ENCODE measurements at places on chromosomes 16 and 17.

- no peak for DNase-seq
Measured at GRCh38 chr16:50736448-50736847, 5.4 kb upstream of the CYLD start.

- no peak for DNase-seq
Measured at GRCh38 chr16:26413780-26414179, 652.9 kb upstream of the C16orf82 start.

DNA sequence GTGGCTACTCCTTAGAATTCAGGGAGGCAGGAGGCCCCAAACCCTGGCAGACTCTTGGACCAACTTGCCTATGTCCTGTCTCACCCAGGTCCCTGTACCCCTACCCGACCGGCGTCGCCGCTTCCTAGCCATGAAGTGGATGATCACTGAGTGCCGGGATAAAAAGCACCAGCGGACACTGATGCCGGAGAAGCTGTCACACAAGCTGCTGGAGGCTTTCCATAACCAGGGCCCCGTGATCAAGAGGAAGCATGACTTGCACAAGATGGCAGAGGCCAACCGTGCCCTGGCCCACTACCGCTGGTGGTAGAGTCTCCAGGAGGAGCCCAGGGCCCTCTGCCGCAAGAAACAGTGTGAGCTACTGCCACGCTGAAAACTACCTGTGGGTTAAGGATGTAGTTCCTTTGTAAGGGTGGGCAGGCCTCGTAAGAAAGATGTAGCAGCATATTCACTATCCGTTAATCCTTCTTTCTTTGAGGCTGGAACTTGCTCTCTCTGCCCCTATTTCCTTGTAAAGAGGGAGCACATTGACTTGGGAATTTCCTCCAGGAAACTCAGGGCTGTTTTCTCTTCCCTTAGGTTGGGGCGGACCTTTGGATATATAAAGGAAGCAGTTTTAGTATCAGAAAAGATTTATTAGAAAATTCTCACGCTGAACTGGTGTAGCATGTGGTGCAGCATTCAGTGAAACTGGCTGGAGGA, 4.1 kb downstream of the MRPS7 start:
- DNase-seq: no peak

DNA sequence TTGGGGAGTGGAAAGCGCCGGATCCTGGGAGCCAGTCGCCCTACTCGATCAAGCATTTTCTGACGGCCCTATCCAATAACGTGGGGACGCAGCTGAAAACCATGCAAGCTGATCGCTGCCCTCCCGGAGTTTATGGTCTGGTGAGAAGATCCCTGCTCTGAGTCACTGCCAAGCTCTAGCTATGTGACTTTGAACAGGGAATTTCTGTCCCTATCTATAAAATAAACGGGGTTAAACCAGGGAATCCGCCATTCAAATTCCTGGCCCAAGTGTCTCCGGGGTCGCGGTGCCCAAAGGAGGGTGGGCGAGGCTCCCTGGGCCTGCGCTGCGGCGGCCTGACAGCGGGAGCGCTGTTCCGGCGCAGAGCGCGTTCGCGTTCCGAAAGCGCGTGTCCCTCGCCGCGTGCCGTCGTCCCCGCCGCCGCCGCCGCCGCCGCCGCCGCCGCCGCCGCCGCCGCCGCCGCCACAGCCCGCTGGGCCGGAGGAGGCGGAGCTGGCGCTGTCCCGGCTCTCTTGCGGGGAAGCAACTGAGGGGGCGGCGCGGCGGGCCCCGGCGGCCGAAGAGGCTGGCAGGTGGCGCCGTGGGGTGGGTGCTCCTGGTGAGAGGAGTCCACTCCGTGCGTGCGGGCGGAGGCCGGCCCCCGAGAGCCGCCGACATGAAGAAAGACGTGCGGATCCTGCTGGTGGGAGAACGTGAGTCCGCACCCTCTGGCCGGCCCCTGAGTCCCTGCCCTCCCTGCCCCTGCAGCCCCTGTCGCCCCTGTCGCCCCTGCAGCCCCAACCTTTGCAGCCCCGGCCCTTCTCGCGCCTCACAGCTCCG, at the start of gene RHOT1:
Gene RHOT1, plus strand, starts transcription at position 465 of the 819 bp plus-strand sequence. Its CDS starts 191 bp downstream, at position 656.
- DNase-seq: peak; percentile 83

GRCh38 chr17:74921026-74921681, 1.9 kb downstream of the USH1G start:
- DNase-seq: no peak

DNA sequence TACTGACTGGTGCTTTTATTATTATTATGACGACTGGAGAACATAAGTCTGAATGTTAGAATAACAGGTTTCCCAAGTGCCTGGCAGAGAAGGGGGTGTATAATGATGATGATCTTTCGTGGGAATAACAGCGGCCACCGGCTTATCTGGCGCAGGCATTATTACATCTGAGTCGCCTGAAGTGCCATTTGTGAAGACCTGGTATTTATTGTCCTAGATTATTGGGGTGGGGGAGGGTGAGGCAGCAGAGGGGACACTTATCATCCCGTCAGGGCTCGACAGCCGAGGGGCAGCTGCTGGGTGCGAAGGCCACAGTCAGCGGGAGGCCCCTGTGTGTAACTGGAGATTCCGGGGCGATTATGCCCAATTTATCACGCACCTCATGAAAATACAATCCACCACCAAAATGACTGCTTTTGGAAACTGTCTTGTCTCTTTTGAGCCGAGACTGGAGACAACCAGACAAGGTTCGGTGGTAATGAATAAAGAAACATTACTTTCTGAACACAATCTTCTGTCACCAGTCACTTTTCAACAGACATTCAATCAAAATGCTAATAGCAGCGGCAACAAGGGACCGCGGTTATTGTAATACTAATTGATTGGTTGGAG, 199.3 kb downstream of the CCDC182 start:
- no peak for DNase-seq

DNA sequence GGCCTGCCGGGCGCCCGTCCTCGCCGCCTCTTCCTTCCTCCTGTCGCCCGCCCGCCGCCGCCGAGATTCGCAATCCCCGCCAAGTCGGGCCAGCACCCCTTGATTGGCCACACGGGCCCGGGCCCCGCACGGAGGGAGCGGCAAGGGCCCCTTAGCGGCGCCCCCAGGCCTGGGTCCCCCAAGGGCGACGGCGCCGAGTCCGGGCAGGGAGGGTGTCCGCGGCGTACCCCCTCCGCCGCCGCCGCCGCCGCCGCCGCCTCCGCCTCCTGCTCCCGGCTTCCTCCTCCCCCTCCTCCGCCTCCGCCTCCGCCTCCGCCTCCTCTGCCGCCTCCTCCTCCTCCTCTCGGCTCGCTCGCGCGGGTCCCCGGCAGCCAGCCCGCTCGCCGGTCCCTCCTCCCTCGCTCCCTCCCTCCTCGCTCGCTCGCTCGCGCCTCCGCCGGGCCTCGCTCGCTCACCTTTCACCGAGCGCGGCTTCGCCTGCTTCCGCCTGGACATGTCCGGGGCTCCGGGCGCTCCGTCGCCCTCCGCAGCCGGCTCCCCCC, 561 bp downstream of the ZNF423 start:
- peak; percentile 81 for DNase-seq

- no peak for DNase-seq
Measured at GRCh38 chr17:35740216-35740615, 8.8 kb downstream of the RASL10B start.

- no peak for DNase-seq
Measured at GRCh38 chr16:51773071-51773890, 622.2 kb upstream of the SALL1 start.

- no peak for DNase-seq
Measured at GRCh38 chr17:71502443-71502842, 618.4 kb upstream of the SOX9 start.

- DNase-seq: no peak
Measured at GRCh38 chr16:31453255-31454204, 5.8 kb upstream of the ARMC5 start.

- peak; percentile 57 for DNase-seq
Measured at GRCh38 chr16:29290631-29291247, 115.8 kb downstream of the NPIPB11 start.

DNA sequence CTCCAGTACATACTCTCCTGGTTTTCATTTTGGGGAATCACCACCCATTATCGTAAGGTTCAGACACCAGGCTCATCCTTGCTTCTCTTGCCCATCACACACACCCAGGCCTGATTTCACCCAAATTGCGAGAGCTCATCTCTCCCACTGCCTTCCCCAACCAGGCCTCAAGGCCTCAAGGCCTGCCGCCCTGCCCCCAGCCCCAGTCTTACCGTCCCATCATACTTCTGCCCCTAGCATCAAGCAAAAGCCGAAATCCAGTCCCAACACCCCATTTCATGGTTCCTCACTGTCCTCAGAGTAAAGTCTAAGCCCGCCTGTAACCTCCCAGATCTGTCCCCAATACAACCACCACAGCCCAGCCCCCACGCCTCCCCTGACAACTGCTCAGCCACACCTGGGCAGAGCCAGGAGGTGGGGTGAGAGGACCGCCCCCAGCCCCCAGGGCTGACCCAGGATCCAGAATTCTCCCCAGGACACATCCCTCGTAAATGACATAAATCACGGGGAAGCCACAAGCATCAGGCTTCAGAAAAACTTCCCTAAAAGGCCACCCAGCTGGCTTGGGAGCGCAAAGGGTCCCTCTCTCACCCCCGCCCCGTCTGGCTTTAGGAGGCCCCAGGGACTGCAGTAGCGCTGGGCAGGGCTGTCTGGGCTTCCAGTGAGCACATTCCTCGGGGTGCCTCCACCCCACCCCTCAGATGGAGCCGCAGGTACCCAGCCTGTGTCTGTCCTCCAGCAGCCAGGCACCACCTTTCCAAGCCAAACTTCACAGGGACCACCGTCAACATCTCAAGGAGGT, 9.6 kb upstream of the P2RX1 start:
- no peak for DNase-seq

- no peak for DNase-seq
Measured at GRCh38 chr16:8310323-8310722, 280.0 kb downstream of the TMEM114 start.

DNA sequence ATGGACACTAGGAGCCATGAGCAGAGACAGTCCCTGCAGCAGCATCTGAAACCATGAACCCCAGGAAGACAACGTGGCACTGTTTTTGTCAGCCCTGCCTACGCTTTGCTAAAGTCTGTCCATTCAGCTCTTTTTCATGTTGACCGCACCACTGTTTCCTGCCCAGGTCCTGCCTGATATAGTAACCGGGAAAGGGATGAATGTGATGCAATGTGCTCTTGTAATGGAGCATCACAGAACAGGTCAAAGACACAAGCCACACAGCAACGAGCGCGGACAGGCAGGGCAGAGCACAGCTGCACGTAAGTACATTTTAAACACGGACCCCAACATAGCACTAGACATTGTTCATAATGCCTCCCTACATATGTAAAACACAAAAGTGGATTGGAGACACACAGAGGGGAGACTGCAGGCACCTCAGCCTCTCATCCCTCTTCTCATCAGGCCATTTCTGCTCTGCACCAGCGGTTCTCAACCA, 16.9 kb upstream of the TNFRSF13B start:
- no peak for DNase-seq

- DNase-seq: peak; percentile 46
Measured at GRCh38 chr17:42101513-42102292, 3.4 kb upstream of the ZNF385C start.

GRCh38 chr16:75048054-75048453, 49.2 kb downstream of the ZNRF1 start:
- no peak for DNase-seq

DNA sequence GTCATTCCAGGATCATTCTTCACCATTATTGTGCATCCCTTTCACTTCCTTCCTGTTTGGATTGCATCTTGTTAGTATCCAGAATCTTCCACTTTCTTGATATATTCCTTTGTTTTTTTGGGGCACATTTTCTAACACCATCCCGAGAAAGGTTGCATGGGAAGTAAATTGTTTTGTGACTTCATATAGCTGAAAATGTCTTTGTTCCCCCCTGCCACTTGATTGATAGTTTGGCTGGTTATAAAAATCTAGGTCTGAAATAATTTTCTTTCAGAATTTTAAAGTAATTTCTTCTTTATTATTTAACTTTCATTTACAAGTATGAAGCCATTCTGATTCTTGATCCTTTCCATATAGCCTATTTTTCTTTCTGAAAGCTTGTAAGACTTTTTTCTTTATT, 32.7 kb downstream of the GAN start:
- DNase-seq: no peak

DNA sequence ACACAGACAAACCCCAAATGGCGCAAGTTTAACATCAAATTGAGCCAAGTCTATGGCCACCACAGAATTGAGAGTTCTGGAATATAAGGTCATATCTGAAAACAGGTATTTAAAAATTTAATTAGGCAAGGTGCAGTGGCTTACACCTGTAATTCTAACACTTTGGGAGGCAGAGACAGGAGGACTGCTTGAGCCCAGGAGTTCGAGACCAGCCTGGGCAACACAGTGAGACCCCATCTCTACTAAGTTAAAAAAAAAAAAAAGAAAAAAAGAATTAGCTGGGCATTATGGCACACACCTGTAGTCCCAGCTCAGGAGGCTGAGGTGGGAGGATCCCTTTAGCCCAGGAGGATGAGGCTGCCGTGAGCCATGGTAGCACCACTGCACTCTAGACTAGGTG, 19.1 kb downstream of the NFE2L1 start:
- no peak for DNase-seq

- no peak for DNase-seq
Measured at GRCh38 chr16:57169327-57169726, 16.5 kb downstream of the PSME3IP1 start.

GRCh38 chr16:27768651-27769272, 218.8 kb downstream of the KATNIP start:
- peak; percentile 91 for DNase-seq

- DNase-seq: peak; percentile 85
Measured at GRCh38 chr16:31451681-31452351, 7.5 kb upstream of the ARMC5 start.

- no peak for DNase-seq
Measured at GRCh38 chr17:60661489-60661888, 16.2 kb upstream of the BCAS3 start.

- DNase-seq: no peak
Measured at GRCh38 chr17:40453881-40454612, 10.8 kb downstream of the IGFBP4 start.

DNA sequence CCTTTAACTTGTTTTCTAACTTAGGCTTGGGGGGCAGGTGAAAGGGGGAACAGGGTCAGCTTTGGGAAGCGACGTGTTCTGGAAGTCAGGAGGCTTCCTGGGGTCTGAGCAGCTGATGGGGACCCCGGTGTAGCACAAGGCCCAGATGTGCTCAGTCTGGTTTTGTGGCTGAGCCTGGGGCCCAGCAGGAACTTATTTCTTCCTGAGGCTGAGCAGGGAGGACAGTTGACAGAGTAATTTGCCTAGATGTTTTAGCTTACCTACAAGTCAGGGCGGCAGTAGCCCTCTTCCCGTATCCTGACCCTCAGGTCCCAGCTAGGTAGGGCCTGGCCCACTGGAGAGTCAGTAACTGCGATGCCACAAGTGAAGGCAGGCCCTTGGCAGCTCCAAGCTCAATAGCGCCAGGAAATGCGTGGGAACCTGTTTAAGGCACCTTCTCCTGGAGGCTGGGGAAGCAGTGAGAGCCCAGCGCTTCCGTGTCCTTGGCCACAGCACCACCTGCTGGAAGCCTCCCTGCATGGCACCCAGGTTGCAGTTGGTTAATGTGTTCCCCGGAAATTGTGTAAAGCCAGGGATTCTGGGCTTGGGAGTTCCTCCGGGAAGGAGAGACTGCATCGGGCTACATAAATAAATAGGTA, 5.2 kb downstream of the CCR7 start:
- peak; percentile 94 for DNase-seq
